ENCODE measurements at places on chromosomes 2 and 18. TPM values are rescaled to one million over a fixed set of nuclear protein-coding genes. Genes with fewer than 3 reads are reported as not detected.

The IL1A gene
- total RNA-seq: 0.85 TPM

The C2orf80 gene
- total RNA-seq: not detected

The GPR35 gene
- total RNA-seq: 2.0 TPM

The NCKAP5 gene
- total RNA-seq: 0.76 TPM

The TFPI gene
- total RNA-seq: 489 TPM

The NCKAP1 gene
- 211 TPM for total RNA-seq

The C2orf78 gene
- not detected for total RNA-seq

The RELCH gene
- total RNA-seq: 38.4 TPM

The FAM237A gene
- not detected for total RNA-seq

The HOXD13 gene
- not detected for total RNA-seq

All from smooth muscle cell of the pulmonary artery (primary cell).